Daoy (cell line): ENCODE measurements at places on chromosomes 2 and 18.

- no peak for DNase-seq
These were observed 18.5 kb upstream of the NFE2L2 start for GRCh38 chr2:177282787-177283572.

DNA sequence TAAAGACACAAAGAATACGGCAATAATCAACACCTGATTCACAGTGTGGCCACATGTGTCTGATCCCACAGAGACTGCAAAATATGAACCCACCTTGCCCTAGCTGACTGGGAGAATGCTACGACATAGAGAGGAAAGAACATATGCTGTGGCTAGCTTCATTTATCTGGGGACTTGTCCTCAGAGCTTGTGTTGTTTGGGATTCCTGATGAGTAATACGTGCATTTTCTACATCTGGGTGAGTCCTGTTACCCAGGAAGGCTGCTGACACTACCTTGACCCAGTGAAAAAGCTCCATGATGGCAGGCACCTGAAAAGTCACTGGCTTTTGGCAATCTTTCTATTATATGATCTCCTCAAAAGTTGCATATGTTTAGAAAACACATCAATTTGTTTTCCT, 427.7 kb upstream of the LYPD1 start:
- DNase-seq = peak; percentile 49

- no peak for DNase-seq
These were observed 36.4 kb downstream of the METTL4 start for GRCh38 chr18:2534906-2535305.

DNA sequence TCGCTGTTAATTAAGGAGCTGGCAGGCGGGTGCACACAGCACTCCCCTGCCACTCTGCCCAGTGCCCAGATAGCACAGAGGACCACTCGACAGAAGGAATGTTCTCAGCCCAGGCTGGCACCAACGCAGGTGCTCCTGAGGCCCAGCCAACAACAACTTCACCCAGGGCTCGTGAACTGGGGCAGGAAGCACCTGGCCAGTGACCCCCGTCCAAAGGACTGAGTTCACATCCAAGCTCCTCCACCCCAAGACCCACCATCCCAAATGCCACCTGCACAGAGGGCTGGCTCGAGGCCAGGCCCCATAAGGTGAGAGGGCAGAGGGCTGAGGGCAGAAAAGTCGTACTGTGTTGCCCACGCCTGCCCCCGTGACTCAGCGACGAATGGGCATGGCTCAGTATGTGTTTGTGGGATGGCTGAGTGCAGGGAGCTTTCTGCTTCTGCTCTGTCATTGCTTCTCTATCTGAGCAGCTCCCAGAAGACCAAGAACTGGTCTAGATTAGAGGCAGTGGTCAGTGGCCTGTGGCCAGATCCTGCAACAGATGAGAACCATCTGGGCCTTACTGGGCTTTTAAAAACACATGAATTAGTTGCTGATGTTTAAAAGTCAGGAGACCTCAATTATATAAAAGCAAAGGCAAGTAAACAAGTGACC, 68.4 kb downstream of the POLR1A start:
- peak; percentile 67 for DNase-seq

GRCh38 chr2:139940686-139941085, 1160.5 kb upstream of the NXPH2 start:
- DNase-seq = no peak

GRCh38 chr2:211692689-211693088, 845.9 kb downstream of the ERBB4 start:
- no peak for DNase-seq

DNA sequence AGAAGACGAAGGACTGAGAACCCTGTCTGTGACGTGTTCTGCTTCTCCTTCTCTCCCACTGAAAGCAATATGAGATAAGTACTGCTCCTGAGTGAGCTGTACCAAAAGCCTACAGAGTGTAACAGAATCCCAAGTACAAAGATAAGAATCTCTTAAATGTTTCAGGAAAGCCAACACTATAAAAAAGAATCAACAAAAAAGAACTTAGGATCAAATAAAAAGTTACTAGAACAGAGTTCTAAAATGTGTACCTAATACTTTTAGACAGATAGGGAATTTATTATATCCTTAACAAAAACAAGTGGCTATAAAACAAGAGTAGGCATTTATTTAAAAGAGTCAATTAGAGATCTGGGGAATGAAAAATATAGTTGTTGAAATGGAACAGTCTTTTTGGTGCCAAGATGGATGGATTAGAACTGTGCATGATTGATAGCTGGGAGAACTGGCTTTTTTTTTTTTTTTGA, 49.0 kb downstream of the NCOA1 start:
- no peak for DNase-seq
